Mesenteric fat pad (tissue), 1 donor: ENCODE measurements at places on chromosomes 16 and 17.
A peak's percentile ranks its signal among the peaks of the same experiment; 100 is the strongest.

GRCh38 chr16:24667244-24667764, 62.1 kb upstream of the TNRC6A start:
- peak; percentile 69 for DNase-seq

- DNase-seq, result no peak
Observed at GRCh38 chr17:57941384-57942370, 13.5 kb downstream of the CUEDC1 start.

GRCh38 chr16:13401641-13402040, 500.2 kb downstream of the SHISA9 start:
- no peak for DNase-seq

DNA sequence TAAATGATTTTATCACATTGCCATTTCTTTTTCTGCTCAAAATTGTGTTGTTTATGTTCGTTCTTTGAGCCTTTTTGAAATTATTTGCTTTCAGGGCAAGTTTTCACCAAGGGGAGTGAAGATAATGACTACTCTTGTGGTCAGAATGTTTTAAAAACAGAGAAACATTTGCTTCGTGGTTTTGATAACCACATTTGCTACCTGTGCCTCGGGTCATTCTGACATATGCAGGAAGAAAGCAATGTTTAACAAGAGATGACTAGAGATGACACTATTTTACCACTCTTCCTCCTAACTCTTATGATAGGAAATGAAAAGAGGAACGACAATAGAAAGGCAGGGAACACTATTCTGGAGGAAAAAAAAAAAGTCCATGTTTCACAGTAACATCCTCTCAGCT, 1496.5 kb upstream of the GOT2 start:
- no peak for DNase-seq

- no peak for DNase-seq
Observed at GRCh38 chr17:3657588-3657869, 10.8 kb downstream of the TAX1BP3 start.

DNA sequence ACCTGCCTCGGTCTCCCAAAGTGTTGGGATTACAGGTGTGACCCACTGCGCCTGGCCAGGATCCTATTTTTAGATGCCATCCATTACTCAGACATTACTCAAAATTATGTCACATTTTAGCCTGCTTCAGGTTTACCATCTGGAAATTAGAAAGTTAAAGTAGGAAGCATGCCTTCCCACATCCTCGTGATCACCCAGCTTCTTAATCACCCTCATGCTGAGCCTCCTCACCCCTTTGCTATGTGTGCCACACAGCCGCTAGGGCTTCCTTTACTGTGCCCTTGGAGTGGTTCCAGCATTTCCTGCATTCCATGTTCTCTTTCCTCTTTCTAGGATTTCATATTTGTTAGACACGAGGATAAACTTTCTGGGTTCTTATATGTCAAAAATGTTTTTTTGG, 9.3 kb downstream of the ADORA2B start:
- DNase-seq, result peak; percentile 8

GRCh38 chr16:4240624-4241023, 1.3 kb downstream of the SRL start:
- DNase-seq, result no peak

GRCh38 chr16:52552643-52553042, 5.7 kb upstream of the TOX3 start:
- DNase-seq, result no peak

GRCh38 chr16:1019231-1020090, 37.9 kb downstream of the SOX8 start:
- no peak for DNase-seq

- no peak for DNase-seq
Observed at GRCh38 chr17:59001158-59001814, 105.4 kb downstream of the TRIM37 start.

DNA sequence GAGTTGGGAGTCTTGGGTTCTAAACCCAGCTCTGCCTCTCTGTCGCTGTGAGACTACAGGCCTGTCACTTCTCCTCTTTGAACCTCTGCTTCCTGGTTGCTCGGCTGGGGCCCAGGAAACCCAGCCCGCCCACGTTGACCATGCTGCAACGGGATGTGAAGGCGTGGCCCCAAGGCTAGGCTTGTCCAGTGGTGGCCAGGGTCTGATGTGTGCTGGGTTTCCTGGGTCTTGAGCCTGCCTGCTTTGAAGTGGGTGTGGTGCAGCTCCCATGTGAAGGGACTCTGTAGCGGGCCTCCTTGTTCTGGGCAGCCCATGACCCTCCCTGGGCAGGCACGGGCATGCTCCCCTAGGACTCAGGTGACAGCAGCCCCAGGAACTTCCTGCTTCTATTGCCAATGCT, 82.3 kb downstream of the SDR42E1 start:
- DNase-seq, result no peak

DNA sequence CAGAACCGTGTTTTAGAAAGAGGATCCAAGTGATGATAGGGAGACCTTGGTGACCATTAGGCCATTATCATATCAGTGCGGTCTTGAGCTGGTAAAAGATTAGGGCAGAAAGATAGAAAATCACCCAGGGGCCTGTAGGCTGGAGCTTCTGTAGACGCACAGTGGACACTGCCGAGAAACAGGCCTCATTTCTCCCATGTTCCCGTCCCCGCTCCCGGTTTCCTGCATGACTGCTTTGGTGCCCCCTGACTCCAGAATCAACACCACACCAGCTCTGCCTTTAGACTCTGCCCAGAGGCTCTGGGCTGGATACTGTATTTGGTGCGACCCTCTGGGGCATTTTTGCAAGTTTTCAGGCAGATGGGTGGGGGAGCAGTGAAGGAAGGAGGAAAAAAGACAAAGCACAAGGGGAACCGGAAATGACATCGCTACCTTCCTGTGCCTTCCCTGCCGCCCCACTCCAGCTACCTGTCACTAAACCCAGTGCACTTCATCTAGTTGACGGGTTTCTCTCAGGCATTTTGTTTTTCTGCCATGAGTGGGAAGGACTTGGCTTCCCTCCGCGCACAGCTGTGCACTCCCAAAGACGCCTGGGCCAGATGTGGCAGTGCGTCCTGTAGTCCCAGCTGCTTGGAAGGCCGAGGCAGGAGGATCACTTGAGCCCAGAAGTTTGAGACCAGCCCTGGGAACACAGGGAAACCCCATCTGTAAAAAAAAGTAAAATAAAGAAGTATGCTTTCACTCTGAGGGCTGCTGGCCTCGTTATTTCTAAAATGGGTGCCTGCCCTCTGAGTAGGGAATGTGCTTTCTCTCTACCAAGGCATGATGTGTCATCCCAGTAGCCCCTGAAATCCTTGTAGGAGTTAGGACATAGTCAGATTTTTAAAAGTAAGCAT, 214.1 kb downstream of the RPTOR start:
- DNase-seq, result peak; percentile 43

- peak; percentile 81 for DNase-seq
Observed at GRCh38 chr16:42069-42457, 11.3 kb downstream of the POLR3K start.

- no peak for DNase-seq
Observed at GRCh38 chr17:51142597-51142996, 10.8 kb upstream of the NME1 start.

DNA sequence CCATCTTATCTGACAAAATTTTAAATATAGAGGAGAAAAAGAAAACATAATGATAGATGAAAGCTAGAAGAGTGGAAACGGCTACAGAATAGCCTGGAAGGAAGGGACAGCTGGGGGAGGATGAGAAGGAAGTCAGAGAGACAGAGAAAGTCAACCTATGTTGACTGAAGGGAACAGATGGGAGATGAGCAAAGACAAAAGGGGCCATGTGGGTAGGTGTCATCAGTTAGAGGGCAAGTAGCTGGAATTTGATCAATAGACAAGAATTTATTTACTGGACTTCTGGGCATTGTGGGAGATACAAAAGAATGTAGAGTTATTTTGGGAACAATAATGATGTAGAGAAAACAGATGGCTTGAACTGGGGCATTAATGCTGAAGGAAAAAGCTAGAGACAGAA, 194.4 kb downstream of the ANKFN1 start:
- no peak for DNase-seq

GRCh38 chr16:83308414-83308813, 499.4 kb upstream of the HSBP1 start:
- DNase-seq, result no peak

DNA sequence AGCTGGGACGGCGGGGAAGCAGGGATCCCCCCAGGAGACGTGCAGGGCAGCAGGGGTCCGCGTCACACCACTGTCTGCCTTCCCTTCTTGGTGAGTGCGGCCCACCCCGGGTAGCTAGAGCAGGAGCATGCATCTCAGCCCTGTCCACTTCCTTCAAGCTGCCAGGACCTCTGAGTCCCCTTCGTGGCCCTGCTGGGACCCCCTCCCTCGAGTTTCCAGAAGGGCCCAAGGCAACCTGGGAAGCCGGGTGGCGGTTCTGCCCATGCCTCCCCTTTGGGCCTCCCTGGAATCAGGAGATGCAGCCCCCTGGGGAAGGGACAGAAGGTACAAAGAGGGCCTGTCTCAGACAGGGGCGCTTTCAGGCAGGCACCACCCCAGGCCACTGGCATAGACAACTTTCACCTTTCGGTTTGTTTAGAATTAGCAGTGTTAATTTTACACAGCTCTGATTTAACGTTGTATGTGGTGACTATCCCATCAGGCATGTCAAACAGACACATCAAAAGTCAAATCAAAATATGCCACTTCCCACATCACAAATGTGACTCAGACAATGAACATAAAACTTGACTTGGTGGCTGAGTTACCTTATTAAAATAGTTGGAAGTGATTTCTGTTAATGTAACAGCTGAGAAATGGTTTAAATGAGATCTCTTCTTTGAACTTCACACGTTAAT, 94.5 kb upstream of the METRNL start:
- DNase-seq, result no peak

DNA sequence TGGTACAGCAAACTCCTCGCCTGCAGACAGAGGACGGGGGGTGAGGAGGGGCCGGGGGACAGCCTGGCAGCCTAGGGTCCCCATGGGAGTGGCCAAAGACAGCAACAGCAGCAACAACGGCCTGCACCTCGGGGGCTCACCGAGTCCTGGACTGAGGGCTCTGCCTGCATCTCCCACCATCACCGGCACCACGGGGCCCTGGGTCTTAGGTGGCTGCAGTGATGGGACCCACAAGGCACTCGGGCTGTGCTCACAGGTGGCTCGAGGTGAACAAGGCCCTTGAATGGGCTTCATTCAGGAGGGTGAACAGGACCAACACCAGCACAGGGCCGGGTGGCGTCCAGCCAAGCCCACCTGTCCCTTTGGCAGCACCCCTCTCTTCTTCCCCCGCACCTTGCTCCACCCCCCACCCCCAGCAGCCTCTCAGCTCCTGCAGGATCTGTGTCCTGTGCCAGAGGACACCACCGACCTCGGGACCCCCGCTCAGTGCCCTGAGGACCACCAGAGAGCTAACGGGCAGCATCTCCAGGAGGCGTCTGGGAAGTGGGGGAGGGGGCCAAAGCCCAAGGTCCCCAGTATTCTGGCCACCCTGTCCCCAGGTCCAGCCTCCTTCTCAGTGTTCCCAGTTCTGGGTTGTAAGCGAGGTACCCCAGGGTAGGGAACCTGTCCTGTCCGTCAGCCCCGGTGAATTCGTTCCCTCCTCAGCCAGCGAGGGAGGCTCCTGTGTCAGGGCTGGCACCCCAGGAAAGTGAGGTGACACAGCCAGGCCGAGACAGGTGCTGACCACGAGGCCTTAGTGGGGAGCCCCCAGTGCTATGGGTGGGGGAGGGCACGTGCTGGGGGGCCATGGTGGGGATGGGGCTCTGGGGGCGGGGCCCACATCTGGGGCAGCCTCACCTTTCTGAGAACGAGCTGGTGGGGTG, 94.3 kb downstream of the TBC1D16 start:
- no peak for DNase-seq

DNA sequence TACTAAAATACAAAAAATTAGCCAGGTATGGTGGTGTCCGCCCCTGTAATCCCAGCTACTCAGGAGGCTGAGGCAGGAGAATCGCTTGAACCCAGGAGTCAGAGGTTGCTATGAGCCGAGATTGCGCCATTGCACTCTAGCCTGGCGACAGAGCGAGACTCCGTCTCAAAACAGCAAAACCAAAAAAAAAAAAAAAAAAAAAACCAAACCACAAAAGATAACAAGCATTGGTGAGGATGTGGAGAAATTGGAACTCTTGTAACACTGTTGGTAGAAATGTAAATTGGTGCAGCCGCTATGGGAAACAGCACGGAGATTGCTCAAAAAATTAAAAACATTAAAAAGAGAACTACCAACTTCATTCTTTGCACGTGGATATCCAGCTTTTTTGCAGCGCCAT, 119.4 kb downstream of the OR1D5 start:
- no peak for DNase-seq

DNA sequence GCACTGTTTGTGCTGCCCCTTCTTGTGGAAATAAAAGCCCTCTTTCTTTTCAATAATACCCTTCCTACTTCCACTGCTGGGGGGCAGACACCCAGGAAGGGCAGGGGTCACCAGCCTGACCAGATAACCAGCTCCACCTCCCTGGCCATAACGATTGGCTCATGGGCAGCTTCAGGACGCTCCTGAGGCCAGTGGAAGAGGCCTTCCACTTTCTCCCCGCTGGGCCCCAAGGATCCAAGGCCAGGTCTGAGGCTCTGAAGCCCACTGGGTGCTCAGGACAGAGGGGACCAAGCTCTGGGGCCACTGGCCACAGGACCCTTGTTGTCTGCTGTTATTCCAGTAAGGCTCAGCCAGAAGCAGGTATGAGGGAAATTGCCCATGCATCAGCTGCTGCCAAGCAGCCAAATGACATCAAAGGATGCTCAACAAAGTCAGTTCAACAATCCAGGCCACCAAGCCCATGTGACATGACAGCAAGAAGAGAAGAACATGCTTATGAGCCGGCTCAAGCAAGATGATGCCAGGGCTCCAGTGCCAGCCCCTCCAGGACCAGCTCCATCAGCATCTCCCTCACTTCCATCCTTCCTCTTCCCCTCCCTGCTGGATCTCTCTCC, 238.8 kb downstream of the ZNF423 start:
- no peak for DNase-seq

GRCh38 chr17:73760439-73760758, 116.2 kb upstream of the SDK2 start:
- no peak for DNase-seq

GRCh38 chr16:7805686-7806396, 473.2 kb downstream of the RBFOX1 start:
- DNase-seq, result no peak

- peak; percentile 96 for DNase-seq
Observed at GRCh38 chr17:36591434-36592315, at the start of gene DHRS11. Gene DHRS11 (plus strand): TSS chr17:36591879. CDS start chr17:36592010, 131 bp downstream.

GRCh38 chr16:87391324-87391949, 699 bp upstream of the MAP1LC3B start:
- DNase-seq, result peak; percentile 93

GRCh38 chr16:17567455-17567854, 96.7 kb upstream of the XYLT1 start:
- no peak for DNase-seq

DNA sequence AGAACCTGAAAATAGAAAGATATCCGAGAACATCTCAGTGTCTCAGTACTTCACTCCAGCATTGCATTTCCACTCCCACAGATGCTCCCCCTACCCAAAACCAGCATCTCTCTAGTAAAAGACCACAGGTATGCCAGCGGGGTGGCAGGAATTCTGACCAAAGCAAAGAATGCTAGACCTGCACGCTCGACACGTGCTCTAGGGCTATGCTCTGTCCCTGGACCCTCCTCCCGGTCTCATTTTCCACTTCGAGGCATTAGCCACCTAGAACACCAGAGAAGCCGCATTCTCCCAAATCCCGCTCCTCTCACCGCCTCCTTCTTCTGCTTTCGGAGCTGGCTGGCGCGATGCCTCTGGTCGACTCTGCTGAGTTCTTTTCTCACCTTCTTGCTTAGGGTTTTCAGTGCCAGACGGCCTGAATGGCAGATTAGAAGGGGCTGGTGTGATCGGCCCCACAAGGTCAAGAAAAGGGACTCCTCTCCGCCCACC, 487 bp downstream of the TSR1 start:
- peak; percentile 51 for DNase-seq
